ENCODE measurements at places on chromosomes 3 and 15.

- no peak for DNase-seq
Measured at GRCh38 chr15:27583651-27584050, 515.5 kb downstream of the OCA2 start.

GRCh38 chr3:152428577-152428976 is 159.8 kb downstream of the MBNL1 start:
- no peak for DNase-seq

- DNase-seq, result no peak
Measured at GRCh38 chr3:124960105-124960504, 25.6 kb upstream of the MUC13 start.

- DNase-seq, result no peak
Measured at GRCh38 chr15:55993804-55994560, 570 bp upstream of the NEDD4 start.

DNA sequence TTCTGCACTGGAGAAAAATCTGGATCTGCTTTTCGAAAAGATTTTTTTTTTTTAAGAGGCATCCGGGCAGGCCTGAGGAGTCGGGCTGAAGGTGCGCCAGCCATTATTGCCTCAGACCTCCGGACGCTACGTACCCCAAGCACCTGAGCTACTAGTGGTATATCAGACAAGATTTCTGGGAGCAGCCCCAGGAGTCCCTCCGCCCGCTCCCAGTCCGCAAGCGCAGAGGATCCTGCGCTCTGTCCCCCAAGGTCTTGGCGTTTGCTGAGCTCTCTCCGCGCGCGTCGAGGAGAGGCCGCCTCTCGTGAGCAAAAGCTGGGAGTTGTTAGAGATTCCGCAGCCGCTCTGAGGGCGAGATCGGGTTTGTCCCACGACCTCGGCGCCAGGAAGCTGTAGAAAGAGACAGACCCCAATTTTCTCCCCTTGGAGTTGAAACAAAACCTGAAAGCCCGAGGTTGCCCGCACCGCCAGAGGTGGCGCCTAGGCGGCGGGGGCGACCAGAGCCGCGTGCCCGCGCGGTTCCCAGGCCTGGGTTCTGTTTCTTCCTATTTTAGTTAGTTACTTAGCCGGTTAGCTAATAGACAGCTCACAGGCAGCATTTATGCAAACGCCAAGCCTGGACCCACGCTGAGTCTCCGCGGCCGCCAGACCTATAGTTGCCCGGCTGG is 72.5 kb upstream of the POLG start:
- no peak for DNase-seq

Data from stimulated activated CD4-positive, alpha-beta T cell treated with anti-CD3 and anti-CD28 coated beads, Interleukin-12 subunit alpha, Interleukin-12 subunit beta, amount 100 ng/mL, for 4 hours (primary cell).